KBM-7 (cell line): ENCODE measurements at places on chromosomes 1 and 21.

DNA sequence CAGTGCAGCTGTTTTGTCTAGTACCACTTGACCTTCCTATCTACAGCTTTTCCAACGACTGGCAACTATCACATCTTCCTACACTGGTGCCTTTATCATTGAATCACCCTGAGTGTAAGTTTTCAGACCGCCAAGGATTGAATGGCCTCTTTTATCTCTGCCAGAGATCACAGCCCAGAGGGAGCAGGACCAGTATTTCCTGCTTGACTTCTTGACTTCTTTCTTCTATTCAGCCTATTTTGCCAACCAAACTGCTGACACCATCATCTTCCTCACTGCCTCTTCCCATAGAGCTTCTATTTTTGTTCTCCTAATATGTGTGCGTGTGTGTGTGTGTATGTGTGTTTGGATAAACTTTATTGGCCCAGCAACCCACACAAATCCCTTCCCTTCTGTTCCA lies 53.8 kb downstream of the SERBP1 start:
- no peak for DNase-seq

GRCh38 chr1:110024613-110025012 lies 9.8 kb upstream of the STRIP1 start:
- no peak for DNase-seq

DNA sequence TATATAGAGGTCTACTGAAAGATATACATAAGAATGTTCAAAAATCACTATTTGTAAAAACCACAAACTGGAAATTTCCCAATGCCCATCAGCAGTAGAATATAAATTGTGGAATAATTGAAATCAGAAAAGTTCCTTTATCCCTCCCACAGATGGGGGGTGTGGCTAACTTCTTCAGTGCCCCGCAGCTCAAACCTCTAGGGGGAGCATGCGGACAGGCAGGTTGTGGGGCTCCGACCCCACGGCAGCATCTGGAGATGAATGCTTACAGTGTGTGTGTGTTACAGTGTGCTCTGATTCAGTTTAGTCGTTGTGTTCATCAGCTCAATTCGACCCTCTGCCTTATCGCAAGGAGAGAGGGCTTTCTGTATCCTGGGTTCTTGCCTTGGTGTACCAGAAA lies 262.1 kb upstream of the LRRC7 start:
- DNase-seq, result peak; percentile 23

DNA sequence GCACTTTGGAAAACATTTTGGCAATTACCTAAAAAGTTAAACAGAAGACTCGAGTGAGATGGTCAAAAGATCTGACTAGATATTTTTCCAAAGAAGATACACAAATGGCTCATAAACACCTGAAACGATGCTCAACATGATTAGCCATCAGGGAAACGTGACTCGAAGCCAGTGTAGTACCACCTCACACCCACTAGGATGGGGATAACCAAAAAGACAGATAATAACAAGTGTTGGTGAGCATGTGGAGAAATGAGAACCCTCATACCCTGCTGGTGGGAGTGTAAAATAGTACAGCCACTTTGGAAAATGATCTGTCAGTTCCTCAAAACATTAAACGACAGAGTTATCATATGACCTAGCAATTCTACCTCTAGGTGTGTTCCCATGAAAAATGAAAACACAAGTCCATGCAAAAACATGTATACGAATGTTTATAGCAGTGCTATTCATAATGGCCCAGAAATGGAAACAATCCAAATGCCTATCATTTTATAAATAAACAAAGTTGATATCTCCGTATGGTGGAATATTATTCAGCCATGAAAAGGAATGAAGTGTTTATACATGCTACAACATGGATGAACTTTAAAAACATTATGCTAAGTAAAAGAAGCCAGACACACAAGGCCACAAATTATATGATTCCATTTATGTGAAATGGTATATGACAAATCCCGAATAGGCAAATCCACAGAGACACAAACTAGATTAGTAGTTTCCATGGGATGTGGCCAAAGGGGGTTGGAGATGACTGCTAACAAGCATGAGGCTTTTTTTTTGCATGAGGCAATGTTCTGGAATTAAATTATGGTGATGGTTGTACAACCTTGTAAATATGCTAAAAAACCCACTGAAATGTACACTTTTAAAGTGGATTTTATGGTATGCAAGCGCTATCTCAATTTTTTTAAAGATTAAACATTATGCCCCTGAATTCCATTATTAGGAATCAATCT lies 625.3 kb downstream of the KIF26B start:
- DNase-seq, result no peak

DNA sequence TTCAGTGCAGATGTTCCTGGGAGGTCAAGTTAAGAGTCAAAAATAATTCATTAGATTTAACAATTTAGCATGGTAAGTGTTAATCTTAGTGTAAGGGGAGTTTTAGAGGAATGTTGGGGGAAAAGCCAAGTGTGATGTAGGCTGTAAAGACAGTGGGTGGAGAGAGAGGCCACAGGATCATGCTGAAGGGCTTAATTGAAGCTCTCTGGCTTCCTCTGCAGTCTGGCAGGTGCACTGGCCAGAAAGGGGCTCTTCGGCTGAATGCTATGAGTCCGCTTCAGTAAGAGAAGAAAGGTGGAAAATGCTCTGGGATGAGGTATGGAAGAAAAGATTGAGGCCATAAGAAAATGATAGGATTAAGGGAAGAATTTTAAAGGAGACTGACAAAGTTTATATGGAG lies 3.0 kb downstream of the BRDT start:
- no peak for DNase-seq

- no peak for DNase-seq
Measured at GRCh38 chr21:14533499-14534428, 12.4 kb downstream of the SAMSN1 start.

DNA sequence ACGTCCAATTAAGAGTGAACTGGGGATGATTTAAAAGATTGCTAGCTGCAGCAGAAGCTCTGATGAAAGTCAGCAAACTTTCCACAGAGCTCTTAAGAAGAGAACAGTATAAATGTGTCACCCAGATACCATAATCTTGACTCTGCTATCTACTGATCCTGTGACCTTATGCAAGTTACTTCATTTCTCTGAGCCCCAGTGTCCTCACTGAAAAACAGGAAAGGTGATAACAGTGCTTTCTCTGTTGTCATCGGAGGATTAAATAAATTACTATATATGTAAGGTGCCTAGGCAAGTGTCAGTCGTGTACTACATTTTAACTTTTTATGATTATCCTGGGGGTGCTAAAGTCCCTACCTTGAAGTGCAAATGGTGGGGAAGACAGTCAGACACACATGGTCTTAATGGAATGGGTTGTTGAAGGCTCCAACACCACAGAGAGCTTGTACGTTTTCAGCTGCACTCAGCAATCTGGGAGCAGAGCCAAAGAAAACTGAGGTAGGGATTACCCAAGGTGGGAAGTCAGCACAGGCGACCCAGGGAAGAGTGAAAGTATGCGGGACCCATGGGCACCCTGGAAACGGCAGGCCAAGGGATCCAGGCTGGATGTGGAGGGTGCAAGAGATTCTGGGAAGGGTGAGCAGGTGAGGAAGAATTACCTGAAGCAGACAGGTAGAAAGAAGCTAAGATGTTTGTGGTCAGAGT lies 82.8 kb downstream of the DTL start:
- no peak for DNase-seq

DNA sequence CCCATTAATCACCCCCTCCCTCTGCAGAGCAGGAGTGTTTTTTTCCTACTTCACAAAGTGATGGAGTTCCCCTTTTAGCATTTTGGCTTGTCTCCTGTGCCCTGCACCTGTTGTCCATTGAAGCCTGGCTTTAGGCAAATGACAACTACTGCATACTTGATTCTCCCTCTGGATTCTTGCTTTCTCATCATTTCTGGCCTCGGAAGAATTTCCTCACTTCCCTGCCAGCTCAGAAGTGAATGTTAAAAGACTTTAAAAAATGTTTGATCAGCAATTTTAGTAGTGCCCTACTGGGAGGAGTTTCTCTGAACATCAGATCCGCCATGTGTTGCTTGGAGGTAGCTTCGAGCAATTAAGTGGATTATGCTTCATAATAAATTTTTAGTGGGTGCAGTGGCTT lies 28.1 kb downstream of the RCOR3 start:
- DNase-seq, result no peak

DNA sequence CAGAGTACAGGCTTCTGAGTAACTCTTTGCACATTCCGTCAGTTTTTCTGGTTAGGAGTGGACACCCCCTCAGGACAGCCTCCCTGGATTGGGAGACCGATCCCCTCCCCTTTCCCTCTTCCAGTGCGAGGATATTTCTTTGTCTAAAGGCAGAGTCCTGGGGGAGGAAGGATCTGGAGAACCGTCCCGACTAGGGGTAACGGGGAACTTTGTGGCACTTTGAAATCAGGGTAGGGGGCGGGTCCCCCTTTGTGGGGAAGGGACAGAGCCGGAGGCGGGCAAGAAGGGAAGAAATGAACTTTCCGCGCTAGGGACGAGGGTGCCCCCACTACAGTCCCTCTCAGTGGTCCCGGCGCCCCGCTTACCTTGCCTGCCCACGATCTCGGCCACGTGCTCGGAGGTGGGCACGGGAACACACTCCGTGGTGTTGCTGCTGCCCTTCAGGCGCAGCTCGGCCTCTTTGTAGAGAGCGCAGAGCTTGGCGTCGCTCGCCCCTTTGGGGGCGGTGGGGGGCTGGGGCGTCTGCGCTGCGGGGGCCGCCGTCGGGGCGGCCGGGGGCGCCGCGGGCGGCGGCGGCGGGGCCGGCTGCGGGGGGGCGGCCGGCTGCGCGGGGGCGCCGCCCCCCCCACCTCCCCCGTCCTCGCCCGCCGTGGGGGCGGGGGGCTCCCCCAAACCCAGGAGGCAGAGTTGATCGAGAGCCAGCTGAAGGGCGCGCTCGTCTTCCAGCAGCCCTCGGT lies 917 bp downstream of the MEX3A start:
- no peak for DNase-seq
